Islet precursor cell (in vitro differentiated cells): ENCODE measurements at places on chromosomes 5 and 9.

- DNase-seq = no peak
Measured at GRCh38 chr5:36521838-36522745, 84.3 kb upstream of the SLC1A3 start.

GRCh38 chr5:1502046-1502736, 21.6 kb downstream of the LPCAT1 start:
- no peak for DNase-seq

GRCh38 chr9:19554529-19554928, 145.7 kb downstream of the ACER2 start:
- no peak for DNase-seq

- DNase-seq = no peak
Measured at GRCh38 chr9:38182321-38182720, 113.3 kb upstream of the SHB start.

DNA sequence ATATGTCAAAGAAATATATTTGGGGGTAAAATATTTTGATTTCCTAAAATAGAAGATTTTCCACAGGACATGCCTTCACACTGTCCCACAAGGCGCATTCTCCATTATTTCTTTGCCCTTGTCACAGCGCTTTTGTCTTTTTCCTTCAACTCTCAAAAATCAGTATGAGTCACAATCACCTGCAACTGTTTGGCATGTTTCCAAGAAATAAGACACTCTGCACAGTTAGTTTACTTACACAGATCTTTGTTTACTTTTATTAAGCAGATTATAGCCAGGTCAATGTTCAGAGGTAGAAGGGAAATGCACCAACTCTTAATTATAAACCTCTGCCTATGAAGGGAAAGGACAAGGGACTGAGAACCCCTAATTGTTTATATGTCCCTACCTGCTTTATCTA, 9.5 kb downstream of the CEMIP2 start:
- no peak for DNase-seq

DNA sequence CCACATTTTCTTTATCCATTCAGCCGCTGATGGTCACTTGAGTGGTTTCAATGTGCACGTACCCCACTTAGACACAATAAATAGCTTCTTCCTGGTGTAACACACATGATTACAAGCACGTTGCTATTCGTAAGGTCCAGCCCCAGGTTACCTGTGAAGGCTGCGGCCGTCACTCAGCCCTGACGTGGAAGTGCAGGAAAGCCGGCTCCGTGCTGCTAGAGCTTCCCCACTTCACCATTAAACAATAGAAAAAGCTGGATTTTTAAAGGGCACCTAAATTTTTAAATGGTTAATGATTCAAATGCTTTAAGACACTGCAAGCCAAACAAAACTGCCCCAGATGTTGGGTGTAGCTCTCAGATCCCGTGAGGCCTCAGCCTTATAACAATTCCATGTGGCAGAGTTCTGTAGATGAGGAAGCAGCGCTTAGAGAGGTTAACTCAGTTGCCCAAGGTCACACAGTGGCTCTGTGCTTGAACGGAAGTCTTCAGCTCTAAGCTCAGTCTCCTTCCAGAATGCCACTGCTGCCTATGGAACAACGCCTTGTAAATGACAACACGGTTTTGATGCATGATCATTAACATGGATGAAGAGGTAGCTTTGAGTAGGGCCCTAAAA, 125.7 kb downstream of the COL23A1 start:
- DNase-seq = no peak

GRCh38 chr9:73155968-73156864, 4.6 kb downstream of the ANXA1 start:
- DNase-seq = no peak

DNA sequence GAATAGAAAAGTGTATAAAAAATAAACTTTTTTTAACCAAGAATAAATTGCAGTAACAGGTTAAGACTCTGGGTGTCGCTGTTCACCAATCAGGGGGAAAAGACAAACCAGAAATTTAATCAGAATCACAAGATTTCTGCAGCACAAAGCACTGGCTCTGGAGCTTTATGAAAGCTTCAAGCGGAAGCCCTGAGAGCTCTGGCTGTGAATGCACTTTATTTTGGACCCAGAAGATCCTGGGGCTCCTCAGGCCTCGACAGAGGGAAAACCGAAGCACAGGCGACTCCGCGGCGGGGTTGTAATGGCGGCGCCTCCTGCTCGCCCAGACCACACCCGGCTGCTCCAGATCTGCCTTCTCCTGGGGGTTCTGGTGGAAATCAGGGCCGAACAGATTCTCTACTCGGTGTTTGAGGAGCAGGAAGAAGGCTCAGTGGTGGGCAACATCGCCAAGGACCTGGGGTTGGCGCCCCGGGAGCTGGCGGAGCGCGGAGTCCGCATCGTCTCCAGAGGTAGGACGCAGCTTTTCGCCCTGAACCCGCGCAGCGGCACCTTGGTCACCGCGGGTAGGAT, at the start of gene PCDHGA4:
Gene PCDHGA4, plus strand, starts transcription at position 122 of the 570 bp plus-strand sequence. Its CDS starts 87 bp downstream, at position 209.
- DNase-seq = no peak

- DNase-seq = no peak
Measured at GRCh38 chr5:180156141-180156540, 52.9 kb downstream of the RASGEF1C start.

GRCh38 chr9:18390393-18390792, 83.6 kb upstream of the ADAMTSL1 start:
- no peak for DNase-seq

DNA sequence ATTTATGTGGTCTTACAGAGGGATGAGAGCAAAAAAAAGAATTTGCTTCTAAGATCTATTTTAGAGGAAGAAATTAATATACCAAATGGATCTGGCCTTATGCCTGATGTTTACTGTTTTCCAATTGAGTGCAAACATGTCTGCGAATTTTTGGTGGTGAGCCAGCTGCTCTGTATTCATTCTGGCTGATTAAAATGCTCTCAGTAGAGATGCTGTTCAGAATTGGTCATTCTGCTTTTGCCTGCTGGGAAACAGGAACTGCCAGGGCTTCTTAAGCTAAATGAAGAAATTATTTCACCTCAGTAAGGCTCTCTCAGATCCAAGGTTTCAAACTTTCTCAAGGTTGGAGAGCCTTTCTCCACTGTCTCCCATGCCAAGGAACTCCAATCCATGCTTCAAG, 132.0 kb upstream of the SV2C start:
- DNase-seq = no peak

DNA sequence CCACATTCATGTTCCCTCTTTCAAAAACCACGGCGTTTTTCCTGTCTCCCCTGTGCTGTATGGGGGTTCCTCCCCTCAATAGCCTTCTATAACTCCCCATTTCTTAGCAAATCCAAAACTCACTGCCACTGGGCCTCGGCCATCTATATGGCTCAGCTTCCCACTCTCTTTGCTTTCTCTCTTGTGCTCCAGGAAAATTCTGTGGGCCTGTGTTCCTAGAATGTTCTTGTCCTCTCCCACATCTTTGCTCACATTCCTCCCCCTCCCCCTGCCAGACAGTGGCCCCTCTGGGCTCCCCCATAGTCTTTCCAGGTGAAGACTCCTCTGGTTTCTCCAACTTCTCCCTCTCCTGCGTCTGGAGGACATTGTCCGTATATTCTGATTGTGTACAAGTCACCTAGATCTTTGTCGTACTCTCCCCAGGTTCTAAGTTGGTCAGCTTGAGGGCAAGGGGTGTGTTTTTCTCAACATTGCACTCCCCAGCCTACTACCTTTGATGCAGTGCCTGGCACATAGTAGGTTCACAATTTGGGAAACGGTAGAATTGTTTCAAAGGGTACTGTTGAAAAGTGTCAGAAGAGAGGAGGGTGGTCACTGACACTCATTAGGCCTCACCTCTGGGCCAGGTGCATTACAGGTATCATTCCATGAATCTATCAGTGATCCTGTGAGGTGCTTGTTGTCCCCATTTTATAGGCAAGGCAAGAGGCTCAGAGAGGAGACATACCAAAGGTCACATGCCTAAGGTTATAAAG, 3.7 kb upstream of the DUSP1 start:
- no peak for DNase-seq

- no peak for DNase-seq
Measured at GRCh38 chr5:119304439-119305211, 51.2 kb upstream of the TNFAIP8 start.

GRCh38 chr9:30459156-30459555, 1925.3 kb upstream of the ACO1 start:
- no peak for DNase-seq

- no peak for DNase-seq
Measured at GRCh38 chr5:73815631-73816030, 189.6 kb downstream of the ARHGEF28 start.

- DNase-seq = no peak
Measured at GRCh38 chr9:137146527-137146918, 7.6 kb downstream of the GRIN1 start.

DNA sequence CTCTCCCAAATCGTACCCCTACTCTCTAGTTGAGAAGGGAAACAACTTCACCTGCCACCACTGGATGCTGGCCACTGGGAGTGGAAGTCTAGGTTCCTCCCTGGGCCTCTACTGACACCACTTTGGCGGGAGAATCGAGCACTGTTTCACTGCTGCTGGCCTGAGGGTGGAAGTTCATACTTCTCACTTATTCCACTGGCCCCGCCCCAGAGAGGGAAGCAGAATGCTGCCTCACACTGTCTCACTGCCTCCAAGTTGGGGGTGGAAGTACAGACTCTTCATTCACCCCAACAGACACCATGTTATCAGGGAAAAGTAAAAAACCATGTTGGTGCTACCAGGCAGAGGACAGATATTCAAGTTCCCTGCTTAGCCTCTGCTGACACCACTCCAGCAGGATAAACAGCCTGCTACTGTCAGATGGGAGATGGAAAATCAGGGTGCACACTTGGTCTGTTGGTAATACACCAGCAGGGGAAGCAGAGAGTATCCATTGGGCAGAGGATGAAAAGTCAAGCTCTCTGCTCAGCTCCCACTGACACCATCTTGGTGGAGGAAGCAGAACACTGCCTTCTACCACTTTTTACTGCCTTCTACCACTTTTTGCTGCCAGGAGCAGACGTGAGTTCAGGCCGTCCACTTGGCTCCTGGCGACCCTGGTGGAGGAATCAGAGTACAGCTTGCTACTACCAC, 159.4 kb downstream of the SIL1 start:
- DNase-seq = peak; percentile 51

DNA sequence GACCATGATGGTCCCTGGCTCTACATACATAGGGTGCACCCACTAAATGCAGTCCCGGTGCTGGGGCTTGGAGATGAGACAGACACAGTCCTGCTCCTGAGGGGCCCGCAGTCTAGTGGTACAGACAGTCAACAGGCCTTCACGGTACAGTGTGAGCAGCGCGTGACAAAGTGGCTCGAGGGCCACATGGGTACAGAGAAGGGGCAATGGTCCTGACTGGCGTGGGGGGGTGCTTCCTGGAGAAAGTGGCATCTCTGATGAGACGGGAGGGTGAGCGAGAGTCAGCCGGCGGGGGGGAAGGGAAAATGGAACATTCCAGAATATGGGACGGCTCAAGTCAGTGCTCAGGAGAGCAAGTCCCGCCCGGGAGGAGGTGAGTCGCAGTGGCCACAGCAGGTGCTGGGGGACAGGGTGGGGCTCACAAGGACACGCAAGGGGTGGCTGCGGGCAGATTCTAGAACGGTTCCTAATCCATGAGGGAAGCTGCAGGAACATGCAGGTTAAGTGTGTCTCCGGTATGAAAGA, 38.0 kb downstream of the WHRN start:
- peak; percentile 48 for DNase-seq

DNA sequence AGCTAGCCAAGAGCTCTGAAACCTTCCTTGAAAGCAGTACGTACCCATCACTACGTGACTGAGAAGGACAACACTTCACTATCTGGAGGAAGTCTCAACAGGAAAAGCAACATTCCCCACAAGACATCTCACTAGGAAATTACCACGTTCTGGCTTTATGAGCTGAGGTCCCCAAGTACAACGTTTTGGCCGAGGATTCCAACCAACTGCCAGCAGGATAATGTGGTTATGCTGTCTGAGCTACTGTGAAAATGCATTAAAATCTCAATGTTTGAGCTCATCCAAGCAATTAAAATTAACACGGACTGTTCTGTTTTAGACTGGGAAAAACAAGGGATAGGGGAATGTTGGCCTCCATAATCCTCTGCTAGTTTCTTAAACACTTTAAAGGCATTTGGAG, 16.4 kb downstream of the MED27 start:
- DNase-seq = peak; percentile 47

DNA sequence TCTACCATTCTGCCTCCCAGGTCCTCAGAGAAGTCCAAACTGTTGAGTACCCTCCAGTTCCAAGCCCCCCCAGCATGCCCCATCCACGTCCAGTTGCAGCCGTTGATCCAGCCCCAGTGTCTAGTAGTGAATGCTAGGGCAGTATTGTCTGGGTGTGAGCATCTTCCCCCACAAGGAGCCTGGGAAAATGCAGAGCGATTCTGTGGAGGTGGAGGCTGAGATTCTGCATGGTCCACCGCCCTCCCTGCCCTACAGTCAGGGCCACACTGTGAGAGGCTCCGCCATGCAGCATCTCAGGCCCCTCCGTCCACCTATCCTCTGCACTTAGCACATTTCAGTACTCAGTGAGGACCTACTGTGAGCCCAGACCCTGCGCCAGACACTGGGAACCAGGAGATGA, 135.9 kb downstream of the GABBR2 start:
- DNase-seq = no peak

DNA sequence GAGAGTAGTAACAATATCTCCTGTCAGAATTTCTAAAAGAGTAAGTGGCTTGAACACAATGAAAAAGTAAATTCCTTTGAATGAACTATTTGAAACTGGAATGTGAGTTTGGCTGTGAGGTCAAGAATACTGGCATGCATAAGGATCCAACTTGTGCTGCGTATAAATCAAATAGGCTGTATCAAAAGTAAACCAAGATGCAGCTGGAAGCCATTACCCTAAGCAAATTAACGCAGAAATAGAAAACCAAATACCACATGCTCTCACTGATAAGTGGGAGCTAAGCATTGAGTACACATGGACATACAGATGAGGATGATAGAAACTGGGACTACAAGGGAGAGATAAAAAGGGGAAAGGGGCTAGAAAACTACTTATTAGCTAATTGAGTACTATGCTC, 24.0 kb upstream of the SRFBP1 start:
- DNase-seq = no peak

DNA sequence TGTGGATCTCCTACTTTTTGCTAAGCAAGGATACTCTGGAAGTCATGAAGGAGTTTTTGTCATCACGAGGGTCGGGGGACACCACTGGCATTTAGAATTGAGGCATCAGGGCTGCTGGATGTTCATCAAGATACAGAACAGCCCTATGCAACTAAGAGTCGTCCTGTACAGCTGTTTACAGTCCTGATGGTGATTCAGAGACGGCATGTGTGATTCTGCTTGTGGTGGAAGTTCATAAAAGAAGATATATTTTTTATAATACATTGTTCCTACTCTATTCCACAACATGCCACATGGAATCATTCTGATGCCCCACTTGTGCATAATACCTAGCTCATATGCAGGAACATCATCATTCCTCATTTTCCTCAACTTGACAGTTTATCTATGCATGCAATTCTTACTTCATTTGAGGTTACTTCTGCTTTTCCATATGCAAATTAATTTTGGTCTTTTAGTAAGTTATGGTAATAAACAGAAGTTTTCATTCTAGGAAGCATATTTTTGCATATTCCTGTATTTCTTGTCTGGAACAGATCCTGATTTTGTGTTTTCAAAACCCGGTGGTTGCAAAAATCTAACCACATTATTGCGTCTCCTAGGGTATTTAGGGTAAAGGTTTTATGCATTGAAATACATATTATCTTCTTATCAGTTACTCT, 155.2 kb downstream of the ARHGEF28 start:
- no peak for DNase-seq

- no peak for DNase-seq
Measured at GRCh38 chr9:14899042-14899814, 11.0 kb downstream of the FREM1 start.
